Activated T-cell treated with anti-CD3 and anti-CD28 coated beads, Interleukin-2, amount 50 U/mL, for 72 hours (primary cell): ENCODE measurements at places on chromosomes 1 and 21. TPM values are rescaled to one million over a fixed set of nuclear protein-coding genes. Genes with fewer than 3 reads are reported as not detected.

RGS7 gene
- total RNA-seq, result not detected

CLCA4 gene
- total RNA-seq, result not detected

RNU1-2 gene
- 1,278 TPM for total RNA-seq

SLAMF7 gene
- total RNA-seq, result 68.3 TPM

- no peak for DNase-seq
Measured at GRCh38 chr1:158800526-158800925, 19.5 kb upstream of the OR6N2 start.

- DNase-seq, result no peak
Measured at GRCh38 chr1:206890125-206891060, 6.8 kb upstream of the IL24 start.

DNA sequence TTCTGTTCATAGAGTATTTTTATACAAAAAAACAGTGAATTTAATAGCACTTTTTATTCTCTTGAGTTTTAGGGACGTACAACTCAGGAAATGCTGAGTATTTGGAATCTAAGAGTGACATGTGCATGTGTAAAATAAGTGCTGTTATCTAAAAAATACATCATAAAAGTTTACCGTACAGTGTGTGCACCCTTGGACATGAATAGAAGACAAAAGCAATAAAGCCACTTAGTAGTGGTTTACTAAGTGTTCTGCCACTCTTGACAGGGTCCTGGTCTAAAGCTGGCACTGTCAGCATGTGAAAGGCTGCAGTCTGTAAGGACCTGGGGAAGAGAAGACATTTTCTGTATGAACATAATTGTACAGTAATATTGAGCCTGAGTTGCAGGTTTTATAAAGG is 51.0 kb downstream of the LAMC1 start:
- no peak for DNase-seq

DNA sequence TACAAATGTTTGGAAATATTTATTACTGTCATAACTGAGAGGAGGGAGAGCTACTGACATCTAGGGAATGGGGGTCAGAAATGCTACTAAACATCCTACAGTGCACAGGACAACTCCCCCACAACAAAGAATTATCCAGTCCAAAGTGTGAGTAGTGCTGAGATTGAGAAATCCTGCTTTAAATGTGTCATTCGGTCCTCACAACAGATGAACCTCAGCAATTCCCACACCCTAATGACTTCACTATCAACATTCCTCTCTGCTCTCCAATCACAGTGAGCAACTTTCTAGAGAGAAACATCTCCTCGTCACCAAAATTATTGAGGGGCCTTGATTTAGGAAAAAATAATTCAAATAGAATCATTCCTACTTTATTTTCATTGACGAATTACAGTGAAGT is 18.0 kb downstream of the OMA1 start:
- DNase-seq, result no peak

DNA sequence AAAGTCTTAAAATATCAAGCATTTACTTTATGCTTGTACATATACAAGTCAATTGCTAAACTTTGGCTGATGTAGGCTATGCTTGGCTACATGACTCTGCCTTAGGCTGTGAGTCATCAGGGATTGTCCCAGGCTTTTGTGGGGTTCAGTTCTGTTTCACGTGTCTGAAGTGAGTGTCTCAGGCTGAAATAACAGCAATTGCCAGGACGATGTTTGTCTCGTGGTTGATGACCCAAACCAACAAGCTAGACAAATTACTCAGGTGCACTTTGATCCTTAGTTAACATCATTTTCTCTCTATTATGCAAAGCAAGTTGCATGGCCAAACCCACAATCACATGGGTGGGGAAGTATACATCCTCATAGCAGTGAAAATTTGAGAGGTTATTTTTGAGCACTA is 410.1 kb downstream of the BRINP3 start:
- DNase-seq, result no peak

GRCh38 chr1:154837034-154837671 is 32.9 kb downstream of the KCNN3 start:
- DNase-seq, result no peak

- DNase-seq, result no peak
Measured at GRCh38 chr1:82472489-82473131, 671.9 kb downstream of the ADGRL2 start.

- no peak for DNase-seq
Measured at GRCh38 chr1:24699628-24700027, 45.6 kb upstream of the CLIC4 start.

DNA sequence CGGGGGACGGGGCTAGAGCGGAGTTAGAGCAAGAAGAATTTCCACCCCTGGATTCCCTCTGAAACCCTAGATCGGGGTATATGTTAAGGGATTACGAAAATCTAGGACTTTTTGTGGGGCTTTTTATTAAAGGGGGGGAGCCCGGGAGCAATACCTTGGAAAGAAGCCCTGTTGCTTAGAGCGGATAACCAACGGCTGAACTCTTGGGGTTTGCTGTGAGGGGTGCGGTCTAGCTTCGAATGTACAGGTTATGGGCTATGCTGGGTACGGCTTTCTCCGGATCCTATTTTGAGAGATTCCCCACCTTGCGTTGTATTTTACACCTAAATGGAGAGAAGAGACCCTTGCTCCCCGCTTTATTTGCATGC is 626 bp downstream of the DYRK3 start:
- no peak for DNase-seq
